ENCODE measurements at places on chromosomes 3 and 15.
A peak's percentile ranks its signal among the peaks of the same experiment; 100 is the strongest.

- no peak for DNase-seq
Observed at GRCh38 chr3:159664006-159664405, 324.6 kb upstream of the IL12A start.

DNA sequence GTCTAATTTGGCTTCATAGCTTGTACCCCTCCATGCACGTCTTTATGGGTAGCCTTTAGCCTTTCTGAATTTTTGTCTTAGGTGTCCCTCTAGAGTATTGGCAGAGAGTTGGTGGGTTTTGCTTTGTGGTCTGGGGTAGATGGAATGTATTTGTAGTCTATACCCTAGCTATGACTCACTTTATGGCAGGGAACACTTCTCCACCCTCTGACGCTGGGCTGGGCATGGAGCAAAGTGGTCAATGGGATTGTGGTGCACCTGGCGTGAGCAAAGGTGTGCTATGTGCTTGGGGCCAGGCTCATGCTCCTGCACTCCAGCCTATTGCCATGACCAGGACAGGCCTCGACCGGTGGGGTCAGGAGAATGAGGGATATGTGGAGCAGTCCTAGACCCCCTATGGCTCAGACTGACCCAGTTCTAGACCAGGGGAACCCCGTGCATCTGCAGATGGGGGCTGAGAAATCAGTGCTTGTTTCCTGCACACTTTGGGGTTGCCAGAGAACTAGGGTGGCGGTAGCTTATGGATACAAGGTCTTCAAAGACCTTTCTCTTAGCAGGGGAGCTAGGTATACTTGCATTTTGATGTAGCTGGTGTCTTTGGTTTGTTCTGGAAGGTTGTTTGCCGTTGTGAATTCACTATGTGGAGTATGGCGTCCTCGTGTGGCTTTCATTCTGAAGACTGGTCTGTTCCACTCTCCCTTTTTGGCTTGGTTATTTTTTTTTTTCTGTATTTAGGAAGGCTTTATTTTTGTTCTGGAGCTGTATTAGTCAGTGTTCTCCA is 49.4 kb upstream of the RPL32 start:
- no peak for DNase-seq

DNA sequence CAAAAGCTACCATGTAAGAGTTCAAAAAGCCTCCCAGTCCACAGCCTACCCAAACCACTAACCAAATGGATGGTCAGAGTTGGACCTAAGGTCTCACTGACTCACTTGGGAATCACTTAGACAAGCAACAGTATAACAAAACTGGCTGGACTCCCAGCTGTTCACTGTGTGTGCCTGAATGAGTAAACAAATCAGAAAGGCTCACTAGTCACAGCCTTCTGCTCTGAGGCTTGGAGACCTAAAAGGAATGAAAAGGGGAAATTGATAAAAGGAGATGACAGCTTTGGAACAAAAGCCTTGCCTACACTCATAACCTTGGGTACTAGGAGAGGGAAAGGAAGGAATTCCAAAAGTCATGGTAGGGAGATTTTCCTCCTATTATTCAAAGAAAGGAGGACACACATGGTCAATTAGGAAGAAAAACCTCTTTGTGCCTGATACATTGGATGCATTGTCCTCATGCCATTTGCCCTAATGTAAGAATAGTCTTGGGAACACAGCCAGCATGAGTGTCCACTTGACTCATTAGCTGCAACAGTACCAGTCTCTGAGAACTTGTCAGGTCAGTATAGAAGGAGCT is 92.3 kb downstream of the FRMD5 start:
- peak; percentile 92 for DNase-seq

DNA sequence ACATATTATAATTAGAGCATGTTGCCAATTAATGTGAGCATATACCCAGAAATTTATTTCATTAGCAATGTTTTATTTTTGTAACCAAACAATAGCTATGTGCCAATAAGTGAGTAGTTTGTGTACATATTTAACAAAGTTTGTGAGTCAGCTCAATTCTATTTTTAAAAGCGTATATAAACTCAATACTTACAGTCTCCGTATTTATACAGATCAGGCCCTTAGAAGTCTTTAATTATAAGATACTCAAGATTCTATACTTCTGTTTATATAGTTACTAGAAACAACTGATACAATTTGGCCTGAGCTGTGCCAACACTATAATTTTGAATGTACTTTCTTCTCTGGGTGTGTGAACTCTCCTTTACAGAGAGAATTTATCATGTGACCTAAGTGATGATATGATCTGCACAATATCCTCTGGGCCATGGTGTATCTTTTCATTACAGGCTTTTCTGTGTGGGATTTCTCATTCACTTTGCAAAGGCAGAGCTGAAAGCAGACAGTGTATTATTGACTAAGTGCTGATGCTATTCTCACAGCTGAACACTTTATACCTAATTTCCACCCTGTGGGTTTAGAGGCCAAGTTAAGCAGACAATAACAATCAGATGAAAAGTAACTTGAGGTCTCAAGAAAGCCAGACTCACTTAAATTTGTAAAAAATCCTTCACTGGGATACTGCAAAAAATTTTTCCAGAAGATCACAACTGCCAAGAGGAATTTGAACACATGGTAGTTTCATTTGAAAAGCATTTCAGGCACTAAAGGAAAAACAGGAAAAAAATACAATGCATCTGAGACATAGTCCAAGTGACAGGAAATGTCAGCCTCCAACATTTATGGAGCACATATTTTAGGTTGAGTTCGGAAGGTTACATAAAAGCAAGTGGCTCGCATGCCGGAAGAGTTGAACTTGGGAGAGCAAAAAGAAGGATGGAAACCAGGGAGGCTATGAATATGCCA is 277.9 kb upstream of the SEMA6D start:
- DNase-seq, result no peak

GRCh38 chr3:194103505-194103904 is 32.4 kb upstream of the HES1 start:
- DNase-seq, result no peak

- no peak for DNase-seq
Observed at GRCh38 chr3:19488939-19489338, 340.6 kb downstream of the KCNH8 start.

DNA sequence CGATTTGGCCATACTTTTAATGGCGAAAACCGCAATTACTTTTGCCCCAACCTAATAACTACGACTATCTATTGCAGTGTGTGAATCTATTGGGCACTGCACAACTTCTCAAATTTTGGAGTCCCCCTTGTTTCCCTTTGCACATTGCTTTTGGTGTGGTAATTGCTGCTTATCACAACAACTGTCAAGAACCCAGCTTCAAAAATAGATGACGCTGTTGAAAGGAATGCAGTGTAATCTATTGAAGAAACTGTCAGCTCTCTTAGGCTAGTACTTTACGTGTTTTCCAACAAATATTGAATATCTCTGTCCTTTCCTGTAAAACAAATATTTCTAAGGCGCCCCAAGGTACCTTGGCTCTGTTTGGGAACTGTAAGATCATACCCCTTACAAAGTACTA is 222.8 kb upstream of the UBE2E2 start:
- no peak for DNase-seq

GRCh38 chr15:99016680-99017321 is 9.2 kb upstream of the PGPEP1L start:
- peak; percentile 51 for DNase-seq

DNA sequence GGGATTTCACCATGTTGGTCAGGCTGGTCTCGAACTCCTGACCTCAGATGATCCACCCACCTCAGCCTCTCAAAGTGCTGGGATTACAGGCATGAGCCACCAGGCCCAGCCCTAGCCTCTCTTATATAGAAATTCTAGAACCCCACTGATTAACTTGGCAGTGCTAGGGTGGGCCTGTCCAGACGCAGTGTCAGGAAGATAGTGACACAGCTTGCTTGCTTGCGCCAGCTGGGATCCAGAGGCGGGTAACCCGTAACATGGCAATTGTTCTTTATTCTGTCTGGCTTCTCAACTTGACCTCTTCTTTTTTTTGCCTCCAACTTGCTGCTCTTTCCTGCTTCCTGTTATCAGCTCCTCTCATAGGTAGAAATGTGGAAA is 16.2 kb downstream of the CEP19 start:
- DNase-seq, result no peak

GRCh38 chr15:100234158-100235029 is 107.4 kb downstream of the ADAMTS17 start:
- no peak for DNase-seq

- DNase-seq, result no peak
Observed at GRCh38 chr3:25888892-25889524, 99.1 kb downstream of the OXSM start.

- no peak for DNase-seq
Observed at GRCh38 chr3:60514866-60515265, 736.4 kb downstream of the FHIT start.

DNA sequence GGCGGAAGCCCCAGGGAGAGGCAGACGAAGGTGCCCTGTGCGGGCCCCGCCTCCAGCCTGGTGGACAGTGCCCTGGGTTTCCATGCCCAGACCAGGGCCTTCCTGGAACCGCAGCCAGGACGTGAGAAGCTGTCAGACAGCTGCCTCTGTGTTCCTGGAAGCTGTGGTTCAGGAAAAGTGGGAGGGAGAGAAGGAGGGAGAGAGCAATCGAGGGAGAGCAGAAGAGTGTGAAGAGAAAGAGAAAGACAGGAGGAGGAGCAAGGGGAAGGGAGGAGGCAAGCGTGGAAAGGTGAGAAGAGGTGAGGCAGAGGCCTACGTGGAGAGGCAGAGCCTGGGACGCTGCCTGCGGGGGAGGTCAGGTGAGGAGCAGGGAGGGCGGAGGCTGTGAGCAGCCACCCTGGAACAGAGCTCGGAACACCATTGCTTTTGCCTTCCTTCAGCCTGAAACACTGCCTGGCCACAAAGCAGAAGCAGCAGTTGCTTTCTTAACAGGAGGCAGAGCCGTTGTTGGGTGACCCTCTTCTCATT is 18.6 kb downstream of the ZDHHC19 start:
- DNase-seq, result no peak

DNA sequence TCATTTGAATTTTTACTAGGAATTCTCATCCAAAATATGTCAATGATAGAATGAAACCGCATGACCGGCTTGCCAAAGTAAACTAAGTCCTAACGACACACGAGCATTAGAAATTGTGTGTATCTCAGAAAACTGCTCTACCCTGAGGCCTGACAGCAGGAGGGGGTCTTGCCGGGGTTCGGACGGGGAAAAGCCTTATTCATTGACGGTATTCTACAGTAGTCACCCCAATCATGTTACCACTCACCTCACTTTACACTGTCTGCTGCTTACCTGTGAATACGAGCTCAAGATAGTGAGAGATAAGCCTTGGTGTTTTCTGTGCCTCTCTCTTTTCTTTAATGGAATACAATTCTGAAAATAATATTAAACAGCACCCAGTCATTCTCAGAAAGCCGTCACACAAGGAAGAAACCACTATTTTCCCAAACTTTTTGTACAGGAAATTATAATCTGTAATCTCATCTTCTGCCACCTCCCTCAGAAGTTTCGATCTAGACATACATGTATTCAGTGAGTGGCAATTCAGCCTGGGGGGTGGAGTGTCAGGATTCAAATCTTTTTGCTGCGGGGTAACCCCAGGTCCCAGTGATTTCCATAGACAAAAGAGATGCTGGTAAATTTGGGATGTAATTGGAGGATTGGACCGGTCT is 492 bp upstream of the FAM43A start:
- DNase-seq, result no peak

DNA sequence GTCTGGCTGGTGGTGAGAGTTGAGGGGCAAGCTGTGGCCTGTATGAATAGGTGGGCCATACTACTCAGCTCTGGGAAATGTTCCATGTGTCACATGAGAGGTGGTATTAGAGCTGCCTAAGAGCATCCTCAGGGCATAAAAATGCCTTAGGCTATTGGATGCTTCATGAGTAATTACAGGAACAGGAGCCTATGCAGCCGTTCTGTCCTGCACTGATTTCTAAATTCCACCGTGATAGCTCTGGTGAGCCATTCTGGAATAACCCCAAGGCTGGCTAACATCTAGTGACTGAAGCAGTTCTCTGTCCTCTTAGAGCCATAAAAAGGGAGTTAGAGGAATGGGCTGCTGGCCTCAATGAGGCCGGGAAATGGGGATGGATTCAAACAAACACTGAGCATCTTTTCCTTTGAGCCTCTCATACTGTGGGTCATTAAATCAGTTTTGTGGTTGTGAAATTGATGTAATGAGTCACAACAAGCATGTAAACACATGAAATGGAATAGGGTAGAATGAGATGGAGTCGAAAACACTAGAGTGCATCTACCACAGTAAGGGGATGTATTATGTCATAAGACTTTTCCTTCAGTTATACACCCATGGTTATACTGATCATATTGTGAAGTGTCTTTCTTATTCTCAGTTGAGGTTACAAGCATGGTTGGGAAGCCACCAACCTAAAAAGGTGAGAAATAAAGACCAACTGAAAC is 41.0 kb downstream of the DGKG start:
- no peak for DNase-seq

DNA sequence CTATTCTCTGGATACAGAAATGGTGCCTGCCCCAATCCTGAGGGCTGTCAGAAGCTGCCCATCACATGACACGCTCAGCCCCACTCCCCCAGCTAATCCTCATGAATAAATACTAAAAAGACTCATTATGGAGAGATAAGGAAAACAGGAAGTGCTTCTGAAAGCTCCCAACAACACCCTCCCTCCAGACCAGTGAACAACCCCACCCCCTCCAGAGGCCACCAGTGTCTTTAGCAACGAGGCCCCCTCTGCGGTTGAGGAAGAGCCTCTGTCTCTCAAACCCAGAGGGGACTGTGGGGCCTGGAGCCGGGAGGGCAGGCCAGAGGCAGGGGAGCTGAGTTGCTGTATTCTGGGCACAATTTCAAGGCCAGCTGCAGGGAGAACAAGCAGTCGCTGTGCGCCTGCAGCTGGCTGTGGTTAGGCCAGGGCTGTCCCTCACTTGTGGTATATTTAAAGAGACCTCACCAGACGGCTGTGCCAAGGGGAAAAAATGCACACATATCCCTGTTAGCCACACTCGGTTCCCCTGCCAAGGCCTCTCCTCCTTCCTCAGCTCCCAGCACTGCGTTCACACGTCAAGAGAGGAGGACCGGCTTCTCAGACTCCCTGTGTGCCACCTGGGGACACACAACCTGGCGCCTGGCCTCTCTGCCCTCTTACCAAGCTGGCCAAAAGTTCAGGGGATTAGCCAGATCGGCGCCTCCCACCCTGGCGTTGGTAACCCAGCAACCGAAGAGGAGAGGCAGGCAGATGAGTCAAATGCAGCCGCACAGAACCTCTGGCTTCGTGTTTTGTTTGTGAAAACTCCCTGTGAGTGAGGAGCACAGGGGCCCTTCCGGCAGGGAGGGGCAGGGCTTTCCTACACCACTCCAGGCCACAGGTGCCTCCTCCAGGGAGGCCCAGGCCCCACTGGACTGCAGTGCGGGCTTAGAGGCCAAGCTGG is 101.2 kb upstream of the ETV5 start:
- DNase-seq, result peak; percentile 10

DNA sequence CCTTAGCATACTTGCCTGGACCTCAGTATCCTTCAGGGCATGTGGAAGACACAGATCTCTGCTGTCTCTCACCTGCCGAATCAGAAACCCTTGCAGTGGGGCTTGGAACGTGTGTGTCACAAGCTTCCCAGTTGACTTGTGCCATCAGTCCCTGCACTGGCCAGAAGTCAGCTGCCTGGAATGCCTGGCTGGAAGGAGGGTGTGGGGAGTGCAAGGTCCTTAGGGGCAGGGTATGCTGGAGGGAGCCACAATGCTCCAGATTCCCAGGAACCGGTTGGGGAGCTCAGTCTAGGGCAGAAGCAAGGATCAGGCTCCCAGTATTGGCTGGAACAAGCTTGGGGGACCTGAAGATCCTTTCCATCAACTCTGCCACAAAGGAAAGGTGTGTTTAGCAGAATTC is 27.1 kb downstream of the SPSB4 start:
- no peak for DNase-seq

- no peak for DNase-seq
Observed at GRCh38 chr15:45684533-45684932, 49.7 kb downstream of the SQOR start.

- DNase-seq, result no peak
Observed at GRCh38 chr3:184218814-184219213, 10.6 kb upstream of the VWA5B2 start.

- no peak for DNase-seq
Observed at GRCh38 chr3:72384602-72385001, 463.6 kb downstream of the SHQ1 start.

All from AG09309 (cell line).